Activated CD4-positive, alpha-beta T cell treated with anti-CD3 and anti-CD28 coated beads for 1 hour (primary cell): ENCODE measurements at places on chromosomes 2 and 18.

GRCh38 chr18:22639026-22639463 is 221.3 kb upstream of the CTAGE1 start:
- DNase-seq: no peak

- no peak for DNase-seq
Observed at GRCh38 chr2:200622106-200622505, 36.3 kb downstream of the AOX1 start.

DNA sequence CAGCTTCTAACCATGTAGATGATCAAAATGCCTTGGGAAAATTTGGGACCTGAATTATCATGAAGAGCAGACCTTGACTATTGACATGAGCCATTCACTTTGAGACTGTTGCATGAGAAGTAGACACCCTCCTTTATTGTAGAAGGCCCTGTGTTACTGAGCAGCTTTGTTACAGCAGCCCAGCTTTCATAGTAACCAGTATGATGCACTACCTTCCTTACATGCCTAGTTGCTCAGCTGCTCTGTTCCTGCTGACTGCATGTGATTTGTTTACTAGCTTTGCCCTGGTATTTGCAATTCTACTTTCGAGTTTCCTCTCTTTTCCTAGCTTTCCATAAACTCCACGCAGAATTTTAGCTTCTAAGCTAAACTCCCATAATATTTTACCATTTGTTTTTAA is 11.2 kb upstream of the FN1 start:
- DNase-seq: no peak

GRCh38 chr2:60476206-60476954 is 77.1 kb downstream of the BCL11A start:
- DNase-seq: no peak
